ENCODE measurements at places on chromosomes 7 and 10.

- no peak for DNase-seq
These were observed 15.5 kb downstream of the CYTH3 start for GRCh38 chr7:6256677-6257535.

- no peak for DNase-seq
These were observed 65.8 kb downstream of the APBB1IP start for GRCh38 chr10:26503911-26504310.

DNA sequence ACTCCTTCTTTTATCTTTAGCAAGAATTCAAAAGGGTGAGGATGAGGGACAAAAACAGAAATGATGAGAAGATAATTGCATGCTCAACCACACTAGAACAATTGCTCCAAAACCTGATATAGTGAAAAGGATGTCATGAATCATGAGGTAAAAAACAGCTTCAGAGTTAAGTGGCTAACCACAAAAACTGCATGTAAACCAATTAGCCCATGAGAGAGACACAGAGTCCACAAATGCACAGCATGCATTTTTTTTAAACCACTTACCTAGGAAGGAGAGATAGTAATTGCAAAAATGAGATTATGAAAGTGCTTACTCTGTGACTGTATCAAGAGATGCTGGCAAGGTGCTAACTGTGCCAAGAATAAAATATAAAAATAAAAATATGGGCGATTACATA lies 132.9 kb downstream of the MBL2 start:
- DNase-seq: no peak

GRCh38 chr7:77684030-77684429 lies 12.2 kb upstream of the RSBN1L start:
- no peak for DNase-seq

- DNase-seq: no peak
These were observed 52.3 kb upstream of the KIAA1217 start for GRCh38 chr10:24156686-24157085.

DNA sequence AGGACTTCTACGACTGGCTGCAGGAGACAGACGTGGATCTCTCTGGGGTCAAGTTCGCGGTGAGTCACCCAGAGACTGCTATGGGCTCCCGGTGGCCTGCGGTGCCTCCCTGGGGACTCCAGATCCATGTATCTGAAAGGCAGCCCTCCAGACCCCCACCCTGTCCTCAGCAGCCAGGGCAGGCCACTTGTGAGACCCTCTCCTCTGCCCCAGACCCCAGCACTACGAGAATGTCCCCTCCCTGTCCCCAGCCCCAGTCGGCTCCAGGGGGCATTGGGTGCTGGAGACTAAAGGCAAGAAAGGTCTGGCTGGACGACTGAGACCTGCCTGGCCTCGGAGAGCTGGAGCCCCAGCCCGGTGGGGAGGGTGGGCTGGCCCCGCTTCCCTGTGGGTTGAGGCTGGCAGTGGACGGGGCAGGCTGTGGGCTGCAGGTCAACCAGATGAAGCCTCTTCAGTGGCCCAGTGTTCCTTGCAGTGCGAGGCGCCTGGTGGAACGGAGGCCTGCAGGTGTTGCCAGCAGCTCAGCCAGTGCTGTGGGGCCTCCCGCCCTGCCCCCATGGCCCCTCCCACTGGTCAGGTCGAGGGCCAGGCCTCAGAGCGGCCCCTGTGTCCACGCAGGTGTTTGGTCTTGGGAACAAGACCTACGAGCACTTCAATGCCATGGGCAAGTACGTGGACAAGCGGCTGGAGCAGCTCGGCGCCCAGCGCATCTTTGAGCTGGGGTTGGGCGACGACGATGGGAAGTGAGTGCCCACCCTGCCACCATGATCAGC lies 13.8 kb downstream of the TMEM120A start:
- DNase-seq: no peak

GRCh38 chr10:338171-339037 lies 203.1 kb downstream of the ZMYND11 start:
- no peak for DNase-seq

- DNase-seq: no peak
These were observed 9.3 kb downstream of the TCAF1 start for GRCh38 chr7:143892527-143893300.

DNA sequence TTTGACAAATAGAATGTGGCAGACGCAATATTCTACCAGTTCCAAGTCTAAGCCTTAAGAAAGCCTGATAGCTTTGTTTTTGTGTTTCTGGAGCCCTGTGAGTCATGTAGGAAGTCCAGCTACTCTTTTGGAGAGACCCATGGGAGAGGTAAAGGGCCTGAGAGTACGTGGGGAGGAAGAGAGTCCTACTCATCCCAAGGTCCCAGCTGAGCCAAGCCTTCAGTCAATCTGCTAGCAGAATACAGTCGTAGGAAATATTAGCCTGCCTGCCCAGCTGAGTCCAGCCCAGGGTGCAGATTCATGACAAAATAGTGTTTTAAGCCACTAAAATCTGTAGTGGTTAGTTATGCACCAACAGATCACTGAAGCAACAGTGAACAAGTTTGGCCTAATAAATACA lies 9.0 kb upstream of the GNA12 start:
- no peak for DNase-seq

DNA sequence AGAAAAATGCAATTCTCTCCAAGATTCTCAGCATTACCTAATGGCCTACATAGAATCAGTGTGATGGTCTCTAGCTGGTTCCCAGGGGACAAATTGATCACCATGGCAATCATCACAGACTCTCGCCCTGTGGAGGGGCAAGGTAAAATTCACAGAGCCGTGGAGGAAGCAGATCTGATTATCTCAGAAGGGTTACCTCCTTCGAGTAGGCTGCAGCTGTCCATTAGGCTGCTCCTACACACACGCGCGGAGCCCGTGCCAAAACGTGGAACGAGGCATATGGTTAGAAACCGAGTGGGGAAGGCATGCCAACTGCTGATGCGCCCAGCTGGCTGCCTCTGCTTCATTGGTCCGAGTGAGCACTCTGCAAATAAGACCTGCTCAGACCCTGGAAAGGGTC lies 52.8 kb upstream of the PTER start:
- DNase-seq: no peak

DNA sequence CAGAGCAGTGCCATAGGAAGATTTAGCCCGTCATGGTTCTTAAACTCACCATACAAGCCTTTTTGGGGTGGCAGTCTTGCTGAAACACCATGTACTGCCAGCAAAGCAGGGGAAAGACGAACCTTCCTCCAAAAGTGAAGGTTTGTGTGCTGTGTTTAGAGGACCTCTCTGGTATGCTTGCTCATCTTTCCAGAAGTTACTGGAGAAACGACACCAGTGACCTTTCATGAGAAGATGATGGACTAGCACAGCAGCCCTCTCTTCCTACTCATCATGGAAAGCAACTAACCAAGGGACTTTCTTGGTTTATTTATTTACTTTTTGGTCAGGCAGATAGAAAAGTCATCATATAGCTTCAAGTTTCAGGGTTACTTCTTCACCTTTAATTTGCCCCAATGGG lies 247.4 kb downstream of the PTEN start:
- no peak for DNase-seq

GRCh38 chr7:446289-446935 lies 73.2 kb downstream of the PDGFA start:
- no peak for DNase-seq

GRCh38 chr7:711922-712380 lies 14.5 kb upstream of the DNAAF5 start:
- no peak for DNase-seq

GRCh38 chr10:28581916-28582315 lies 49.0 kb downstream of the WAC start:
- no peak for DNase-seq

DNA sequence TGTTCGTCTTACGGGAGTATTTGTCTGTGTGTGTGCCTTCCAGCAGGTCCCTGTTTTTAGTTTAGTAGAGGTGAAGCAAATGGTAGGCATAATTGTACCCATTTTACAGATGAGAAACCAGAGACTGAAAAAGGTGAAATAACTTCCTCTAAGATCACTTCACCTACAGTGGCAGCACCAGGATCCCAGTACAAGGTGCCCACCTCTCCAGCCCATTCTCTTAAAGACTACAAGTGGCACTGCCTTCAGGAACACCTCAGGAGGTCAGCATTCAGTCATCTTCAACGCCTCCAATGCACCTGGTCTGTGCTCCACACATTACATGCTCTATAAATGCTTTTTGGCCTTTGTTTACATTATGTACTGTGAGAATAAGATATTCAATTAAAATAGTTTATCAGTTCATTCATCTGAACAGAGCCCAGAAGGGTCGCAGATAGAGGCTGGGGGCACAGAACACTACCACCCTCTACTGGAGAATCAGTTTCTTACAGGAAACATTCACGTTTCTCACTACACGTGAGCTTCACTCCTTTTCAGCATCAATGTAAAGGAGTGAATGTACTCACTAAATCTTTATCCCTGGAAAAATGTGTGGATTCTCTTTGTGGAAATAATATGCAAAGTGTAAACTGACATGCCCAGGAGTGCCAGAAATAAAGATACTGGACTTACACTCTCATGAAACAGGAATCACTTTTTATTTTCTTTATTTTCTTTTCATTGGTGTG lies 45.5 kb upstream of the ABLIM1 start:
- peak; percentile 2 for DNase-seq

GRCh38 chr7:80498481-80499349 lies 13.1 kb downstream of the GNAT3 start:
- no peak for DNase-seq

DNA sequence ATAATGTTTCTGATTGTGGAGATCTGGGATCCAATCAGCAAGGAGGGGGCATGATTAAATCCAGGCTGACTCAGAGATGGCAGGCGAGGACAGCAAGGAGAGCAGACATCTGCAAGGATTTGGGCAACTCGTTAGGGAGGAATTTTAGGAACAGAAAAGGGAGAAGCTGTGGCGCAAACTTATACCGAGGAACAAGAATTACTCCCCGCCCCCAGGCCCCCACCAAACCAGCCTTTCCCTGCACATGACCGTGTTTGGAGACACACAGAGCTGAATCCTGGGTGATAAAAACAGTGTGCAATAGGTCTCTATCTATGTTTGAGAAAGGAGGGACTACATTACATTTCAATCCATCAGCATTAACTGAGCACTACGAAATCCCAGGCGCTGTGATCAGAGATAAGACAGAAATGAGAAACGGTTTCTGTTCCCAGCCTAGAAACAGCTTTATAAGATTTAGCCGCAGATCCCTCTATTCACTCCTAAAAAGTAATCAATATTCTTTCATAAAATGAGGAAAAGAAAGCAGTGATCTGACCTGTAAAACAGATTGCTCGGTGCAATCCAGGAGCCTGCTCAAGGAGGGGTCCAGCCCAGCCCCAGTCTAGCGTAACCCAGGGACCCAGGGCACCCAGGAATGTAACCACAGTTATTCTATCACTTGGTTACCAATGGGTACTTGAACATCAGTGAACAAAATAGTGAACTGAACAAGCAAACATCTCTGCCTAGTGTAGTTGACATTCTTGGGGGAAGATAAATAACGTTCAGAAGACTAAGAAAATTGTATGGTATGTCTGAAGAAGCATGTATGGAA lies 37.2 kb upstream of the RAPGEF5 start:
- DNase-seq: no peak

GRCh38 chr7:23264916-23265458 lies 18.4 kb downstream of the GPNMB start:
- no peak for DNase-seq

- no peak for DNase-seq
These were observed 569 bp downstream of the CAV1 start for GRCh38 chr7:116525298-116525912.

DNA sequence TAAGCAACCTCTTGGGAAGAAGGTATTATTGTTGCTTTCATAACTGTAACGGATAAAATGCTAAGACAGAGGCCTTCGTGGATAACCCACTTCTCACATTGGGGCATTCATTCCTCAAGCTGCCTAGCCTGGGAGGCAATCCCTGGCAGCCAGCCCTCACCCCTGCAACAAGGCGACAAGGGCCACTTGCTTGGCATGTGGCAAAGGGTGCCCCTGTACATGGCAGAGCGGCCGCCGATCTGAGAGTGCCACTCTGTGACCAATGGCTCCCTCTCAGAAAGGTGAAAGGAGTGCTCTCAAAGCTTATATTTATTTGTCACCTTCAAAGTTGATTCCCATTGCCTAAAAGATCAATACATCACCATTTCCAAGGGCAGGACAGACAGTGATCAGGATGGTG lies 31.9 kb downstream of the EBF3 start:
- no peak for DNase-seq

- DNase-seq: no peak
These were observed 29.4 kb upstream of the NKX6-2 start for GRCh38 chr10:132815168-132815857.

DNA sequence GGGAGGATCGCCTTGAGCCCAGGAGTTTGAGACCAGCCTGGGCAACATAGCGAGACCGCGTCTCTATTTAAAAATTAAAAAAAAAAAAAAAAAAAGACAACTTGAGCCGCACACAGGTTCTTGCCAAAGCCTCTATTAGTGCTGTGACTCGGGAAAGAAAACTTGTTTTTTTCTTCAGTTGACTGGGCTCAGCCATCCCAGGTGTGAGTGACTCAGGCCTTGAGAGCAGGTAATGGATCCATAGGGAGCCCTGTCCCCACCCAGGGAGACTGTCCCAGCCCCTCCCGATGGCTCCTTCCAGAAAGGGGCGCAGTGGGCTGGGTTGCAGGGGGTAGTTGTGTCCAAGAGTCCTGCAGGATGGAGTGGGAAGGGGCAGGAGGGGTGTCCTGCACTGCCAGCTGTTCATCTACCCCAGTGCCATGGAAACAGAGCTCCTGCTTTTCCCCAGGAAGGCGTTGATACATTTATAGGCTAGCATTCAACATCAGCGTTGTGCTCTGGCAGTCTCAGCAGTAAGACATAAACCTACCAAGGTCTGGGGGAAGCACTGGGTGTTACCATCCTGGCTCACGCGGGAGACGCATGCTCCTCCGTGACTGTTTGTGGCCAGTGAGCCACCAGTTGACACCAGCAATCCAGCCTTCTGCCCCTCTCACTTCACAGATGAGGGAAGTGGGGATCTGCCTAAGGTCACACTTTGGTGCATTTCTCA lies 126.6 kb downstream of the CUX1 start:
- DNase-seq: no peak

DNA sequence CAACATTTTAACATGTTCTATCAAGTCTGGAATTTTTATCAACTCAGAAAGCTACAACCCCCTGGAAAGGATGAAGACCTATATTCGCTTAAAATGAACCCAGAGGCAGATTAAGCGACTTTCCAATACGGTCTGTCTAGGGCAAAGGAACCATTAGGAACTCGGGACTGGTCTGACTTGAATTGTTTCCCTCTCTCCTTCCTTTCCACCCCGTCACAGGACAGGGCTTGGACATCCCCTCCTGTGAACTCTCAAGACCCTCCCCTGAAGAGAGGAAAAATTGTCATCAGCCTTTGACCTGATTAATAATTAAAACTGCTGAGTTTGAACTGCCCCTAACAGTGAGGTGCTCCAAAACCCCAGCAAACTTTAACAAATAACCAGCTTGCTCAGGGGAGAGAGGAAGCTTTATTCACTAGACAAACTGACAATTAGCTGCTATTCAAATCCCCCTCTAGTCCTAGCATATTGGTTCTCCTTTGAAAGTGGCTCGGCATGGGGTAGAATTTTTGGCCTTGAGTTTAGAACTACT lies 22.6 kb upstream of the SLF2 start:
- DNase-seq: no peak

All from effector CD8-positive, alpha-beta T cell (primary cell).